ENCODE measurements at places on chromosomes 1 and 21. TPM values are rescaled to one million over a fixed set of nuclear protein-coding genes. Genes with fewer than 3 reads are reported as not detected.

CLDN17 gene
- polyA plus RNA-seq = not detected

APCS gene
- not detected for polyA plus RNA-seq

TSPAN2 gene
- 3.2 TPM for polyA plus RNA-seq

SELP gene
- 0.76 TPM for polyA plus RNA-seq

P3H1 gene
- polyA plus RNA-seq = 6.9 TPM

USH2A gene
- polyA plus RNA-seq = not detected

FYB2 gene
- polyA plus RNA-seq = not detected

ASCL5 gene
- polyA plus RNA-seq = 0.08 TPM

CRNN gene
- not detected for polyA plus RNA-seq

AGTRAP gene
- 57.3 TPM for polyA plus RNA-seq

TSSK3 gene
- polyA plus RNA-seq = 2.5 TPM

CRYAA gene
- not detected for polyA plus RNA-seq

C1orf35 gene
- 12.9 TPM for polyA plus RNA-seq

CFHR3 gene
- not detected for polyA plus RNA-seq

RAB3B gene
- polyA plus RNA-seq = not detected

LMO4 gene
- polyA plus RNA-seq = 6.8 TPM

ITLN2 gene
- polyA plus RNA-seq = not detected

RNU1-4 gene
- polyA plus RNA-seq = not detected
